ENCODE measurements at places on chromosomes 3 and 15. TPM values are rescaled to one million over a fixed set of nuclear protein-coding genes. Genes with fewer than 3 reads are reported as not detected.

DNA sequence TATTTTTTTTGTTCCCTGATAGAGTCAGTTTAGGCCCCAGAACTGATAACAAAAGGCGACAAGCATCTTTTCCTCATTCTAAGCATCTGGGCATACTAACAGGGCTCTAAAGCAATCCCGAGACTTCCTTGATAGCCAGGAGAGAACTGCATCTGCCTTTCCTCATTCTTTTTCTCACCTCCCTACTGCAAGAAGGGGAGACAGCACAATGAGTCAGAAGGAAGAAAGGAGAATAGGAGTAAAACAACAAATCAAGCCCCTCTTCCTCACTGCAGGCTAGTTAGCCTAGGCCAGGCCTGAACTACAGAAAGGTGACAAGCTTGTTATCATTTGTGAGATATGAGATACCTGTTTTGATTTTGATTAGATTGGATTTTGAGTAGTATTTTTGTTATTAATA lies 97.9 kb downstream of the NAALADL2 start:
- no peak for DNase-seq

- no peak for DNase-seq
Observed at GRCh38 chr3:30448450-30449289, 157.7 kb upstream of the TGFBR2 start.

LTK gene
- total RNA-seq: 25.9 TPM

SAMMSON gene
- total RNA-seq: not detected

ISG20 gene
- total RNA-seq: 32.0 TPM

DNA sequence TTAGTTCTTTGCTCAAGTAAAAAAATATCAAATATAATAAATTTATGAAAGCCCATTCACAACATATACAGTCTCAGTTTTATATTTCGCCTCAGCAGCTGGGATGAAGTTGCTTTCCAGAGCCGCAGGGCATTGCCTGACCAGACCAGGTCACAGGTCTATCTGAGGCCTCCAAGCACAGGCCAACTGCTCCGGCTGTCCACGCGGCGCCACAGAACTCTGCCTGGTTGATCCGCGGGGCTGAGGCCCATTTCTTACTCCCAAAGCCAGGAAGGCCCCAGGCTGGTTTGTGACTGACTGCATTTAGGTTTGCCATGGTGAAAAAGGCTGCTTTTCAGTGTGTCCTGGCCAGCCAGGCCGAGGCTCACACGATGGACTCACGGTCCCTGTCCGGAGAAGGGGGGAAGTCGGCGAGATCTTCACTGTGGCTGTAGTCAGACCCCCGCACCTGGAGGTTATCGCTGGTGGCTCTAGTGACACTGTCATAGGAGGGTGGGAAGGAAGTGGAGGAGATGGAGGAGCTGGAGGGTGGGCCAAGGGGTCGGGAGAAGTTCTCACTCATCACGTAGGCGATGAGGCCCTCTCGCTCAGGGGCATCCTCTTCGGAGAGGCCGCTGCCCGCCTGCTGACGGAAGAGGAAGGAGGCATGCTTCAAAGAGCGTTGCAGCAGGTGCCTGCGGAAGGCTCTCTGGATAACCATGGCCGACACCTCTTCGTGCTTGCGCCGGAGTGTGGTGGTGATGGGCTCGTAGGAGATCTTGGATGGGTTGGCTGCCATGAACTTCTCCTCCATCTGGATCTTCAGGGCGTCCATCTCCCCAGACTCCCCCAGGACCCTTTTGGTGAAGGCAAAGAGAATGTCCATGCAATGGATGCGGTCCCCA lies 54.1 kb downstream of the EXOG start:
- no peak for DNase-seq

- no peak for DNase-seq
Observed at GRCh38 chr15:93359425-93360131, 270.6 kb upstream of the RGMA start.

DNA sequence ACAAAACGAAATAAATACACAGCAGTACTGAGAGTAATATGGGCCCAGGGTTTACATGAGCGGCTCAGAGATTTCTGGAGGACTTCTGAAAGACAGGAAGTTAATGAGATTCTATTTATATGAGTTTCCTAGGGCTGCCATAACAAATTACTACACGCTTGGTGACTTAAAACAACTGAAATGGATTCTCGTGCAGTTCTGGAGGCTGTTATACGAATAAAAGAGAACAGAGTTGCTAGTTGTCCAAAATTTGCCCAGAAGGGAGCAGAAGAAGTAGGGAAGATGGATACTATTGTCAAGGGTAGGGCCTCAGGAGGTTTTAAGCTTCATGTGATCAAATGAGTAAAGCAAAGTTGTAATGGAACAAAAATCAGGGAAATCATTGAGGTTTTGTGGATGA lies 173.1 kb upstream of the LYSMD4 start:
- DNase-seq: no peak

VIPR1 gene
- 212 TPM for total RNA-seq

PARP14 gene
- 165 TPM for total RNA-seq

SLC15A2 gene
- 63.6 TPM for total RNA-seq

DNA sequence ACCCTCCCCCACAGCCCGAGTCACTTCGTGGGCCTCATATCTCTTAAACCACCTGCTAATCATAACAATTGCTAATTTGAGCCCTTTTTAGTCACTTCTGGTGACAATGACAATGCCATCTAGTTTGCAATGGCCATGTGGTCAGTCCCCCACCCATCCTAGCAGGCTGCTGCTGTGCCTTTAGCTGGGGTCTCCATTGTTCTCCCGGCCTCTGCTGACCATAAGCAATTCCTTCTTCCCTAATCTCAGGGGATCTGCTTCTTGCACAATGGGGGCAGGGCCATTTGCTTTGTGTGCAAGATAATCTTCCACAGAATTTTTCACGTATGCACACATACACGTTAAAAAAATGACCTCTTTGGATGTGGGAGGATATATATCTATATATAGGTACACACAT lies 406.1 kb upstream of the ONECUT1 start:
- DNase-seq: no peak

TRIM59 gene
- 4.4 TPM for total RNA-seq

FBXL22 gene
- 1.4 TPM for total RNA-seq
